Left lung (tissue), 14 donors: ENCODE measurements at places on chromosomes 1 and 21. TPM values are rescaled to one million over a fixed set of nuclear protein-coding genes. Genes with fewer than 3 reads are reported as not detected.

Gene KRTAP13-2
- not detected for total RNA-seq

Gene TSACC
- not detected for total RNA-seq

Gene SPATA21
- not detected for total RNA-seq

Gene BGLAP
- 1.0 TPM for total RNA-seq

Gene KCNQ4
- total RNA-seq: 1.2 TPM

Gene EXTL1
- 1.0 TPM for total RNA-seq

Gene IFNLR1
- total RNA-seq: 4.1 TPM

Gene HDGF
- 207 TPM for total RNA-seq

- no peak overlapping the region for H3K4me3 ChIP-seq
- no peaks in the 10 kb centered on the region for H3K4me1 ChIP-seq
- no peaks in the 10 kb centered on the region for H3K36me3 ChIP-seq
- H3K27ac ChIP-seq: no peak overlapping the region
- no peak for DNase-seq
- H3K27me3 ChIP-seq: no peaks in the 10 kb centered on the region
Measured at GRCh38 chr1:176949033-176949662, 215.4 kb downstream of the ASTN1 start.

GRCh38 chr1:110098222-110099026, 13.8 kb upstream of the UBL4B start:
- peaks cover 23% of the 10 kb centered on the region for H3K27me3 ChIP-seq
- no peak overlapping the region for H3K27ac ChIP-seq
- no peak for DNase-seq
- H3K4me1 ChIP-seq: no peaks in the 10 kb centered on the region
- no peaks in the 10 kb centered on the region for H3K36me3 ChIP-seq

GRCh38 chr1:161914595-161914994, 109.1 kb downstream of the OLFML2B start:
- H3K4me1 ChIP-seq: no peaks in the 10 kb centered on the region
- H3K27me3 ChIP-seq: no peaks in the 10 kb centered on the region
- DNase-seq: no peak
- H3K4me3 ChIP-seq: no peak overlapping the region

DNA sequence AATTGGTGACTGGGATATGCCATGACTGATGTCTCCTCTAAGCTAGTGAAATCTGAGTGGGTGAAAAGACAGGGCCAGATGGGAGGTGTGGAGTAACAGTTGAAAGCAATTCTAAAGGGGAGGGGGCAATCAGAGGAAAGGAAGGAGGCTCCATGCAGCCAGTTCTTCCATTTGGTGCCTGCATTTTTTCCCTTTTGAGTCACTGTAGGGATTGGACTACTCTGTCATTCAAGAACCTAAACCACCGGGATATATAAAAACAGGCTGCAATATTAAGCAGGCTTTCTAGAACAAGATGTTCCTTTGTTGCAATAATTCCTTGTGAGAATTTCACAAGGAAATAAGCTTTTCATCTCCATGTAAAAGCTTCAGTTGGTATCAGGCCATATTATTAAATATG, 18.3 kb downstream of the CLIC6 start:
- peaks cover 8% of the 10 kb centered on the region for H3K4me1 ChIP-seq
- no peak for DNase-seq
- H3K4me3 ChIP-seq: no peak overlapping the region

GRCh38 chr1:109490029-109490933, 3.6 kb upstream of the CYB561D1 start:
- H3K27ac ChIP-seq: no peak overlapping the region
- H3K27me3 ChIP-seq: no peaks in the 10 kb centered on the region
- H3K4me1 ChIP-seq: peaks cover 23% of the 10 kb centered on the region
- no peaks in the 10 kb centered on the region for H3K36me3 ChIP-seq

DNA sequence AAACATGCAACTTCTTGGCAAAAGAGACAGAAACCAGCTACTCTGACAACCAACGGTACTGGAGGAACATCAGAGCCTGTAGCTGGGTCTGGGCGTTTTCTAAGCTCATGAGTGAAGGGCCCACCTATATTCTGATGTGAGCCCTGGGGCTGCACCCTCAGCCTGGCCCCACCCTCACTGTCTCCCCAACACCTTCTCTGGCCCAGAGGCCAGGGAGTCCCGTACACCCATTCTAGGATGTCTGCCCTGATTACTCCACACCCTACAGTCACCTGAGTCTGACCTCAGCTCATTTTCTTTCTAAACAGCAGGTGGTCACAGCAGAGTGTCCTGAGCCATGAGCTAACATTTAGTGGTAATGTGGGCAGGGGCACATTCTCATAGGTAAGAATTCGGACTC, 439.2 kb downstream of the MATN1 start:
- no peak for DNase-seq
- H3K27me3 ChIP-seq: peaks cover 10% of the 10 kb centered on the region
- H3K36me3 ChIP-seq: no peaks in the 10 kb centered on the region

- no peaks in the 10 kb centered on the region for H3K4me1 ChIP-seq
- no peak overlapping the region for H3K27ac ChIP-seq
- no peaks in the 10 kb centered on the region for H3K27me3 ChIP-seq
- no peak overlapping the region for H3K4me3 ChIP-seq
Measured at GRCh38 chr1:59532102-59532501, 235.2 kb downstream of the FGGY start.

GRCh38 chr1:204617256-204618147, 68.0 kb downstream of the LRRN2 start:
- no peak for DNase-seq
- H3K4me3 ChIP-seq: no peak overlapping the region
- no peak overlapping the region for H3K27ac ChIP-seq
- H3K27me3 ChIP-seq: no peaks in the 10 kb centered on the region

DNA sequence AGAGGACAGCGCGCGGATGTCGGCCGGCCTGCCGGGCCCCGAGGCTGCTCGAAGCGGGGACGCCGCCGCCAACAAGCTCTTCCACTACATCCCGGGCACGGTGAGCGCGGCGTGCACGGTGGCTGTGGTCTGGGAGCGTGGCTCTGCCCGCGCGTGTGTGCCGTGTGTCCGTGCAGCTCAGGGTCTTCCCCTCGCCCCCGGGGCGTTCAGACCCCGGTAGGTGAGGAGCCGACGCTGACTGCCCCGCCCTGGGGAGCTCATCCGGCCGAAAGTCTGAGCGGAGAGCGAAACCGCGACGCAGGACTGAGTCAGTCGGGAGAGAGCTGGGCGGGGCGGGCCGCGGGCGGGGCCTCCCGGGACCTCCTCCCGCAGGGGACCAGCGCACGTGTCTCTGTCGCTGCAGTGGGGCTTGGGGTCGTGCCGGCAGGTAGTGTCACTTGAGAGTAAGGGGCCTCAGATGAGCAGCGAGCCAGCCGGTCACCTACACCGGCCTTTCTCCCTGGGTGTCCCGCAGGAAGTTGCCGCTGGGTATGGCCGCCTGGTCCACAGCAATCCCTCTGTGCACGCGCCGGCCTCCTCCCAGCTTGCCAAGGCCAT, 520 bp downstream of the PLEKHN1 start:
- no peaks in the 10 kb centered on the region for H3K36me3 ChIP-seq
- H3K27ac ChIP-seq: peak overlapping the region; percentile 83
- peaks cover 19% of the 10 kb centered on the region for H3K4me1 ChIP-seq
- peak overlapping the region; percentile 71 for H3K4me3 ChIP-seq

DNA sequence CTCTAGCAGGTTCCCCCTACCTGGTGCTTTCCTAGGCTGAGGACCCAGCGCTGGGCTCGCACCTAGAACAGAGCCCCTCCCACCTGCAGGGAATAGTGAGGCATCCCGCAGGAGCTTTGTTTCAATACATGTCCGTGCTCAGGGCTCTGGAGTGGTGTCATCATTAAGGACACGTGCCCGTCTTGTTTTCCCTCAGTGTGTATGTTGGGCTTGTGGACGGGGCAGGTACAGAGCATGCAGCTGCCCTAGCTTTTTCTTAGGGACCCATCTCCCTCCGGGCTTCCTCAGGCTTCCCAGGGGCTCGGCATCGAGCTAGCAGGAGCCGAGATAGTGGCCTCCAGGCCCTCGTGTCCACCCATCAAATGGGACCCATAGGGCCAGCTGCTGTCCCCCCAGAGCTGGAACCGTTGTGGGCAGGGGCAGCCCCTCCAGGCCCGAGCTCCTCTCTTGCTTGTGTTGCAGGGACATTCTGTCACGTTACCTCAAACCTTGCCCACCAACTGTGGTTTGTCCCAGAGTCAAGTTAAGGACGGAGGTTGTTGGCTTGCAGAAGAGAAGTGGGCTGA, 3.9 kb downstream of the TMEM201 start:
- H3K27ac ChIP-seq: no peak overlapping the region
- H3K4me3 ChIP-seq: no peak overlapping the region
- H3K27me3 ChIP-seq: peaks cover 5% of the 10 kb centered on the region
- H3K4me1 ChIP-seq: peaks cover 15% of the 10 kb centered on the region

DNA sequence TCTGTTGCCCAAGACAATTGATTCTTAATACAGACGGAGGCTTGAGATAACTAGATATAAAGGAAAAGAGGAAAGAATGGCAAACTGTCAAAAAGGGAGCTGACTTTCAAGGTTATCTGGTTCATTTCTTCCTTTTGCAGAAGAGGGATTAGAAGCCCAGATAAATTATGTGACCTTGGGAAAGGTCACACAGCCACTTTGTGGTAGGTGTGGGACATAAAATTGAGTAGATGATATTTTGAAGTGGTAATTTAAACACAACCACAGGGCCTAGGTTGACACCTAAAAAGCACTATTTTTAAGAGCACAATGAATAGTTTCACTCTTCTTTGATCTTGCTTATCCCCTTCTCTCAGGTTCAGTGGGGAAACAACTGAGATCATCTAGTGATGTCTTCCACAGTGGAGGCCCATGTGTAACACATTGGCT, 16.9 kb upstream of the KIAA0040 start:
- H3K36me3 ChIP-seq: no peaks in the 10 kb centered on the region
- no peaks in the 10 kb centered on the region for H3K27me3 ChIP-seq
- no peak overlapping the region for H3K4me3 ChIP-seq
- peak overlapping the region; percentile 65 for H3K27ac ChIP-seq

- H3K4me3 ChIP-seq: no peak overlapping the region
- H3K36me3 ChIP-seq: no peaks in the 10 kb centered on the region
- no peak for DNase-seq
Measured at GRCh38 chr1:206545351-206545750, 38.0 kb downstream of the RASSF5 start.

GRCh38 chr1:213369465-213369864, 318.4 kb downstream of the RPS6KC1 start:
- H3K27me3 ChIP-seq: no peaks in the 10 kb centered on the region
- no peaks in the 10 kb centered on the region for H3K4me1 ChIP-seq
- no peak for DNase-seq
- H3K36me3 ChIP-seq: no peaks in the 10 kb centered on the region

DNA sequence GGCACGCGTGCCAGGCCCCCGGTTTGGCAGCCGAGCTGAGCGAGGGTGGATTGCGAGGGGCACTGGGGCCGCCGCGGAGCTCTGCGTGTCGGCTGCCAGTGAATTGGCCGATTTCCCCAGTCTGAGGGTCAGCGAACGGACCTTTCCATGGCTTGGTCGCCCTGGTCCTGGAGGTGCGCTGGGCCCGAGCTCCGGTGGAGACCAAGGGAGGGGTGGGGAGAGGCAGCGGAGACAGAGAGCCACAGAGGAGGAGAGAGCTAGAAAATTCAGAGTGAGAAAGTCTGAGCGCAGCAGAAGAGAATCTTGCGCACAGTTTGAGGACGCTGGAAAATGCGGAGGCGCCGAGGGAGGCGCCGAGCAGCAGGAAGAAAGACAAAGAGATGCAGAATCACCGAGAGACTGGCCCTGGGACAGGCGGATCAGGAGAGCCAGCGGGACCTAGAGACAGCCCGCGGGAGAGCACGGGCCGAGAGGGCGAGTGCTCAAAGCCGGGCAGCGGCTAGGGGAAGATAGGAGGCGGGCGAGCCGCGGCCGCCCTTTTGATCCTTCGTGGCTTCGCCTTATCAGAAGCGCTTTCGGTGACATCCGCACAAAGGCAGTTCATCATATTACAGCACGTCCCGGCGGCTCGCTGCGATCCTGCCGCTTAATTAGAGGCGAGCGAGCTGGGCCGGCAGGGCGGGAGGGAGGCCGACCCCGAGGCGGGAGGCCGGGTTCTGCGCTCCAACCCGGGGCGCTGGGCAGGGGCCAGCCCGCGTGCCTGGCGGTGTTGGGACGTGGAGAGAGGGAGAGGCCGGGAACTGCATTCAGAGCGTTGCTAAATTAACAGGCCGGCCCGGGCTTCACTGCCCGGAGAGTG, 12.7 kb downstream of the PAX7 start:
- no peak overlapping the region for H3K27ac ChIP-seq
- no peak for DNase-seq
- H3K4me3 ChIP-seq: no peak overlapping the region
- H3K4me1 ChIP-seq: no peaks in the 10 kb centered on the region

DNA sequence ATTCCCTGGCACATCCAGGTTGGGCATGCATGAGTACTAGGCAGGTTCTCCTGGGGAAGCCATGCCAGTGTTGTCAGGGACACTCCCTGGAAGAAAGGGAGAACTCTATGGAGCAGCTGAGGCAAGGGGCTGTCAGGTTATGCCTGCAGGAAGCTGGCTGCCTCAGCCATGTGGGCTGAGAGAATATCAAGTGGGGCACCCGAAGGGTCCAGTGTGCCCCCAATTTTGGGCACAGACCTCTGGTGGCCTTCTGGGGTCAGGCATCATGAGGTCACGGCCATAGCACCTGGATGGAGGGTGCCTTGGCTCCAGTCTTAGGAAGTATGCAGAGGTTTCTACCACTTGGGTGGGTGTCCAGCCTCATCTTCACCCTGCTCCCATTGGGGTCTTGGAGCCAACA, 2.6 kb downstream of the CSF3R start:
- peak overlapping the region; percentile 53 for H3K27ac ChIP-seq
- H3K4me3 ChIP-seq: no peak overlapping the region
- H3K27me3 ChIP-seq: no peaks in the 10 kb centered on the region
- H3K36me3 ChIP-seq: peaks cover 54% of the 10 kb centered on the region
- DNase-seq: no peak

- peak; percentile 77 for DNase-seq
- no peak overlapping the region for H3K27ac ChIP-seq
- H3K4me1 ChIP-seq: no peaks in the 10 kb centered on the region
- no peak overlapping the region for H3K4me3 ChIP-seq
- no peaks in the 10 kb centered on the region for H3K36me3 ChIP-seq
- H3K27me3 ChIP-seq: no peaks in the 10 kb centered on the region
Measured at GRCh38 chr1:228340686-228341449, 65.8 kb downstream of the TRIM11 start.

DNA sequence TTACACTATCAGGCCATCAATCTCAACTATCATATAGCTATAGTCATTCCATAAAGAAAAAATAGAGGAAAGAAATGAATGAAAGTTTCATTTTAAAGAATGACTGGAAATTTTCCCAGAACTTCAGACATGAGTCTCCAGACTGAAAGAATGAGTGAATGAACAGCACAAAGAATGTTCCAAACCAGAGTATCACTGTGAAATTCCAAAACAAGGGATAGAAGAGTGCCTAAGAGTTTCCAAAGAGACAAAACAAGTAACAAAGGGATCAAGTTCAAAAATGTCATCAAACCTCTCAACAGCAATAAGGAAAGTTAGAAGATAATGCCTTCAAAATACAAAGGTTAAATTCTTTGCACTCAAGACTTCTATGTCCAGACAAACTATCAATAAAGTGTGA, 114.9 kb downstream of the DENND1B start:
- H3K36me3 ChIP-seq: no peaks in the 10 kb centered on the region
- no peaks in the 10 kb centered on the region for H3K27me3 ChIP-seq
- H3K4me1 ChIP-seq: no peaks in the 10 kb centered on the region
